ENCODE measurements at places on chromosomes 7 and 10.

- peak; percentile 73 for DNase-seq
These were observed at the start of gene GIGYF1 for GRCh38 chr7:100694098-100694745. Gene GIGYF1, minus strand, starts transcription at chr7:100694250. Its CDS starts 6,012 bp downstream, at chr7:100688238.

GRCh38 chr10:88147000-88147798 lies 283.8 kb downstream of the PTEN start:
- DNase-seq: no peak

DNA sequence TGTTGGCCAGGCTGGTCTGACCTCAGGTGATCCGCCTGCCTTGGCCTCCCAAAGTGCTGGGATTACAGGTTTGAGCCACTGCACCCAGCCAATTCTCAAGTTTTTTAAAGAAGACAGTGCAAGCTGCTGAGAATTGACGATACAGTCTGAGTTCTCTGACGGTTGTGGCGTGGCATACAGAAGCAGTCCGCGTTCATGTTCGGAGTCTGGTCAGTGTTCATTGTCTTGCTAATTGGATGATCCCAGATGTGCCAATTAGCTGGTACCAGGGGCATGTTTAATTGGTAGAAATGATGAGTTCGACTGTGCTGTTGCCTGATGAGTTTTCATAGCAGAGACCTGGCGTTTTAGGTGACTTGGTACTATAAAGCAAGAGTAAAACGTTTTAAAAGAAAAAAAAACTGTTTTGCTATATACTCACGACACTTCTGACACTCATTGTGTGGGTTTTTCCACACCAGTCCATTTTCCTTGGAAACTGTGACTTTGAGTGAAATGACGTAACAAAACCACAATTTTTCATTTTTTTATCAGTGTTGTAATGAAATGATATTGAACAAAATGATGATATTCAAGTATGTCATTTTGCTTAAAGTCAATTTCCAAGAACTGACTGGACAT lies 32.3 kb downstream of the CAMK1D start:
- no peak for DNase-seq

DNA sequence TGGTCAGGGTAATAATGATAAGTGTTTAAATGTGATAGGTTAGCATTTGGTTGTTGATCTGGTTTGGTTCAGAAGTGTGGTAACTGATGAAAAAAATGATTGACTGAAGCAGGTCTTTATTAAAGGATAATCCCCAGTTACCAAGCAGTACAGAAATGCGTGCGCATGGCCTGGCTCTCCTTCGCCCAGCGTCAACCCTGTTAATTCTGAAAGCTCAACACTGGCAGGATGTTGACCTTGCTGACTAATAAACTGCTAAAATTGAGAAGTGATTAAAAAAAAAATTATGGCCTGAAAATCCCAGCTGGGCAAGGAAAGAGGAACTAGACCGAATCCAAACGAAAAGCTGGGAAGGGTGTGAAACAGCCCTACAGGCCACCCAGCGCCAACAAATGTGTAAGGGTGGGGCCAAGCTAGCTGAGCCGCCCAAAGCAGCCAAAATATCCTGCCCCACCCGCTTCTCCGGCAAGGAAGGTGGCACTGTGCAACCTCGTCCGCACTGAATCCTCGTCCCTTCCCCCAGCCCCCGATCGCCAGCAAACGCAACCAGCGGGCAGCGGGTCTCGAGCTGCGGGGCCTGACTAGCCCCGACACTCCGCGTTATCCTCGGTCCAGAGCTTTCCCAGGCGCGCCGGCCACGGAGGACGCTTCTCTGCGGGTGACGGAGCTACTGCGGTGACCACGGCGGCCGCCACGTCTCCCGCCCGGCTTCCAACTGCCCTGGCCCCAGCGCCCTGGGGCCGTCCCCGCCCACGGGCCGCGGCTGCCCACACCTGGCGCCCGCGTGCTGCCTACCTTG lies 561 bp downstream of the SHTN1 start:
- DNase-seq: no peak

- no peak for DNase-seq
These were observed 145.7 kb downstream of the REEP3 start for GRCh38 chr10:63666836-63667383.

DNA sequence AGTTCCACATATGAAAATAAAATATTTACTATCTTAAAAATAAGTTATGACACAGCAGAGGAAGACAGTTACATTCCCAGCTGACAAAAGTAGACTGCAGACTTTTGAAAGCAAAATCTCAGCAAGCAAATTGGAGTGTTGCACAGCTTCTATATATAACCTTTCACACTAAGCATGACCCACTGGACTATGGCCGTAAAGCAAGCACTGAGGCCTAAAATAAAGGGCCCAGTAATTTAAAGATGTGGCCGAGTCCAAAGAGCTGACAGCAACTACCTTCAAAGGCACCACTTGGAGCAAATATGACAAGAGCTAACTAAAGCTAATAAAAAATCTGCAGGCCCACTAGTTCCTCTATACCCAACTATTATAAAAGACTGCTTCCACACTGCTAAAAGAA lies 6.5 kb downstream of the GDI2 start:
- no peak for DNase-seq

- no peak for DNase-seq
These were observed 198.4 kb downstream of the TCERG1L start for GRCh38 chr10:131113165-131113564.

- no peak for DNase-seq
These were observed 45.1 kb upstream of the PRKG1 start for GRCh38 chr10:51029172-51029641.

GRCh38 chr10:93938140-93938539 lies 44.4 kb downstream of the SLC35G1 start:
- DNase-seq: no peak

GRCh38 chr10:71807557-71808510 lies 34.5 kb upstream of the VSIR start:
- DNase-seq: no peak

DNA sequence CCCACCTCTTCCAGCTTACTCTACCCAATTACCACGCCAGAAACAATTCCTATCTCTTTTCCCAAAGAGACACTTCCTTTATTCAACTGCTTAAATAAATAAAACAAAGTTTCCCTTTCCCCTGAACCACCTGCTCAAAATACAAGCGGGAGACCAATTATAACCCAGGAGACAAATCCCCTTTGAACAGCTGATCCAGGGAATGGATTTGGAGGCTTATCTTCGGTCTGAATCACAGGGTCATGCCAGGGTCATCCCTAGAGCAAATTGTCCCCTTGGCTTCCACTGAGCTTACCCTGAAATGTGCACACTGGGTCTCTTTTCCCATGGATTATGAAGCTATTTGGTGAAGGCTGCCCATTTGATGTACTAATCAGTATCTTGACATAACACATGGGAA lies 99.9 kb upstream of the JAZF1 start:
- no peak for DNase-seq

DNA sequence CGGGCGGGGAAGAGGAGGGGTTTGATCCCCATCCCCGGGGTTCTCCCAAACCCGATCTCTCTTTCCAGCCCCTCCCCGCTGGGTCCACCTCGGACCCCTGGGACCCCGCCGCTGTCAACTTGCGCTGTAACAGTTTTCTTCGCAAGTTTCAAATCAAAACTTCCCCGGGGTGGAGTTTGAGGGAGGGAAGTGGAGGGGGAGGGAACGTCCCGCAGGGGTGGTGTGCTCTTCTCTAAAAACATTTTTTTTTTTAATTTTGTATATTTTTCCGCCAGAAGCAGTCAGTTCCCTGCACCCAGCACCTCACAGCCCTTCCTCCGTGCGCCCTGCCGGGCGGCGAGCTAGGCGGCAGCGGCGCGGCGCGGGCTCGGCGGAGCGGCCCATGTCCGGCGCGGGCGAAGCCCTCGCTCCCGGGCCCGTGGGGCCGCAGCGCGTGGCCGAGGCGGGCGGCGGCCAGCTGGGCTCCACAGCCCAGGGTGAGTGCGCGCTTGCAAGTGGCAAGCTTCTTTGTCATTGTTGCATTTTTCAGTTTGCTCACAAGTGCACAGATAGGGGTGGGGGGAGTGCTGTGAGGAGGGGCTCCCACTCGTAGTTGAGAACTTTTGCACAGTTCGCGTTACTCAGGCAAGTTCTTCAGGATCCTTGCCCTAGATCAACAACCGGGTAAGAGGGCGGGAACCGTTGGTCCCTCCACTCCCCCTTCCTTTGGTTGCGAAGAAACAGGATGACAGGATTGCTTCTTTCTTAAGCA lies 933 bp downstream of the MDFIC start:
- peak; percentile 64 for DNase-seq

GRCh38 chr10:112404617-112405016 lies 30.7 kb downstream of the ACSL5 start:
- no peak for DNase-seq

DNA sequence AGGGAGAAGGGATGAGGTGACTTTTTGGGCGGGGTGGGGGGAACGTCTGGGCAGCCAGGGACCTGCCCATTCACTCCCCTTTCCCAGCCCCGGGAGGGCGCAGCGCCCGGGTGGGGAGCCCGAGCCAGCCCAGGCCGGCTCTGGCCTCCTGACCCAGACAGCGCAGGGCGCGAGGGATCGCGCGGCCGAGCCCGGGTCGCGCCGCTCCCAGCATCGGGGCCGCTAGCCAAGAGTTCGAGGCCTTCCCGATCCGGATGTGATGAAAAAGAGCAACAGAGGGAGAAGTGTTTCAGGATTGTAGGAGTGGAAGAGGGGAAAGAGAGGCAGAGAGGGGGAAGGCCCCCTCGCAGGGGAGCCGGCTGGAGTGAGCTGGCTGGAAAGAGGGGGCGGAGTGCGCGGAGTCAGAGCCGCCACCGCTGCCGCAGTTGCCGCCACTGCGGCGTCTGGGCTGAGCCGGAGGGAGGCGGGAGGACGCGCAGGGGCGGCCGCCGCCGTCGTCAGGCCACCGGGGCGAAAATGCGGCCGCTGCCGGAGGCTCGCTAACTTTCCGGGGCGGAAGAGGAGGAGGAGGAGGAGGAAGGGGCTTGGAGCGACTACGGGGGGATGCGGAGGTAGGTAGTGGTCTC lies at the start of gene MDFIC:
MDFIC (plus strand) TSS at position 69 of the 626 bp plus-strand sequence. CDS start 940 bp downstream, outside the sequence.
- peak; percentile 62 for DNase-seq

DNA sequence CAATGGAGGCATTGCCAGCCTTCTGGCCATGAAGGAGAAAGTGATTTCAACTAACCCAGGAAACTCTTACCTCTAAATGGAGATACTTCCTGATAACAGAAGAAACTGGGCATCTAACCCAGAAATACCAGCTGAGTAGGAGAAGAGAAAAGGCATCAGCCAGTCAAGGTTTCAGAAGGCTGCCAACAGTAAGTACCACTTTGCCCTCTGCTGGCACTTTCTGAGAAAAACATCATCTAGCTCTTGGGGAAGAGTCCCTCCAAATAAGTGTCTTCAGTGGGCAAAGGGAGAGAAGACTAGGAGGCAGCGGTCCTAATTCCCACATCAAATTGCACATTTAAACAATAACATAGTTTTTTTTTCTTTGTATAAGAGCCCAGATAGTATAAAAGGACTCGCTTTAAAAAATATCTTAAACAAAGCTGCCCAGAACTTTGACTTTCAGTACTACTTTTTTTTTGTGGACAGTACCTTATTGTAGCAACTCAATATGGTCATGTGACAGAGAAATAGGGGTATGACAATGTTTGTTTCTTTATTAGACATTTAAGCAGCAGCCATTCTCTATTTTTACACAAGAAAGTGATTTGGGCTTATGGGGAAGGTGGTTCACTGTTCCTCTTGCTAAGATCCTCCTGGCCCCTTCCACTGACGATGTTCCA lies 157.3 kb downstream of the CTTNBP2 start:
- no peak for DNase-seq

GRCh38 chr10:106780632-106781031 lies 383.9 kb downstream of the SORCS1 start:
- no peak for DNase-seq

DNA sequence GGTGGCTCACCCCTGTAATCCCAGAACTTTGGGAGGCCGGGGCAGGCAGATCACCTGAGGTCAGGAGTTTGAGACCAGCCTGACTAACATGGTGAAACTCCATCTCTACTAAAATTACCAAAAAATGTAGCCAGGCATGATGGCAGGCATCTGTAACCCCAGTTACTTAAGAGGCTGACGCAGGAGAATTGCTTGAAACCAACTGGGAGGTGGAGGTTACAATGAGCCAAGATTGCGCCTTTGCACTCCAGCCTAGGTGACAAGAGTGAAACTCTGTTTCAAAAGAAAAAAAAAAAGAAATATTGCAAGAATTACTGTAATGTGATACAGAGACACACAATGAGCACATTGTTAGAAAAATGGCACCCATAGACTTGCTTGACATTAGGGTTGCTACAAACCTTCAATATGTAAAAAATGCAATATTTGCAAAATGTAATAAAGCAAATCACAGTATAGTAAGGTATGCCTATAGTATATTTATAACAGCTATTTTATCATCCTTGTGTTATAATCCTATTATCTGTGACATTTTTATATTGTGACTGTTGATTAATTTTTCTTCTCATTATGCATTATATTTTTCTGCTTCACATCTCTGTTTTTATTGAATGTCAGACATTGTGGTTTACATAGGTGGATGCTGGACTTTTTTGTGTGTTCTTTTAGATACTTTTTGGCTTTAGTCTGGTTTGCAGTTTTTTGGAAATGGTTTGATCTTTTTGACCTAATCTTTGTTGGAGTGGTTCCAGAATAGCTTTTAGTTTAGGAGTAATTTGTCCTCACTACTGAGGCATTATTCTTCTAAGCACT lies 55.4 kb upstream of the HELLS start:
- no peak for DNase-seq

GRCh38 chr10:31554556-31554955 lies 235.5 kb downstream of the ZEB1 start:
- no peak for DNase-seq

DNA sequence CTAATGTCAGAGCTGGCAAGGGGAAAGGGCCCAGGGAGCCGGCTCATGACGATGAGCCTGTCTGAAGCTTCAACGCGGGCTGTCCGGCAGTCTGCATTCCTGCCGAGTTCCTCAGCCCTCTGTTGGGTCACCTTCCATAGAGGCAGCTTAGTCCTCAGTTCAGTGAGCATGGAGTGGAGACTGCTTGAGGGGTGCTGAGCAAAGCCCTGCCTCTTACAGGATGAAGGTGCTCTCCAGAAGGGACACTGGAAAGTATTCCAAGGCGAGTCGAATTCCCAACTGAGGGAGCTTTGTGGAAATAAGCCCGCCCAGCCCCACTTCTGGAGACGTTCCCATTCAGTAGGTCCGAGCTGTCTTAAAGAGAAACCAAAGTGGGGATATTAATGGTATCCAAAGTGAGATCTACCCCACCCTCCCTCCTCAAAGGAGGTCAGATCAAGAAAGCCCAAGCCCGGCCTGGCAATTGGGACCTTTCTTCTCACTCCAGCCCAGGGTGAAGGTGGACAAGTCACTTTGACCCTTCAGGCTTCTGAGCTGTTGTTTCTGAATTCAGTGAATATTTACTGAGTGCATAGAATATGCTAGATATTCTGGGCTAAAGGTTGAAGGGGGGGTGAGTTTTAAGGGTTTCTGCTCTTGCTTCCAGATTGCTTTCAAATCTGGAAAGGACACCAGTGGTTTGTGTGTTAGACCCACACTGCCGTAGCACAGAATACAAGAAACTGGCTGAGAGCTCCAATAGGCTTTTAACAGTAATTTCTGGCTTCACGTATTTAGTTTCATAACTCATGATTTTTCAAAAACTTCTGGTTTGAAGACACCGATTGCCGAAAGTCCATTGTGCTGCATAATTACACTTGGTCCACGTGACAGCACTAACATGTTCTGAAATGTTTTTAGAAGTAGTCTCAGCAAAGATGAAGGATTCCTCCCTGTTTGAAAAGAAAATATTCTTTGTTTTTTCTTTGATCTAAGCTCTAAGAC lies 3.5 kb downstream of the EGFR start:
- DNase-seq: no peak

GRCh38 chr7:158494162-158494586 lies 93.4 kb downstream of the PTPRN2 start:
- no peak for DNase-seq
